Neuronal stem cell (in vitro differentiated cells): ENCODE measurements at places on chromosomes 12 and 14.

DNA sequence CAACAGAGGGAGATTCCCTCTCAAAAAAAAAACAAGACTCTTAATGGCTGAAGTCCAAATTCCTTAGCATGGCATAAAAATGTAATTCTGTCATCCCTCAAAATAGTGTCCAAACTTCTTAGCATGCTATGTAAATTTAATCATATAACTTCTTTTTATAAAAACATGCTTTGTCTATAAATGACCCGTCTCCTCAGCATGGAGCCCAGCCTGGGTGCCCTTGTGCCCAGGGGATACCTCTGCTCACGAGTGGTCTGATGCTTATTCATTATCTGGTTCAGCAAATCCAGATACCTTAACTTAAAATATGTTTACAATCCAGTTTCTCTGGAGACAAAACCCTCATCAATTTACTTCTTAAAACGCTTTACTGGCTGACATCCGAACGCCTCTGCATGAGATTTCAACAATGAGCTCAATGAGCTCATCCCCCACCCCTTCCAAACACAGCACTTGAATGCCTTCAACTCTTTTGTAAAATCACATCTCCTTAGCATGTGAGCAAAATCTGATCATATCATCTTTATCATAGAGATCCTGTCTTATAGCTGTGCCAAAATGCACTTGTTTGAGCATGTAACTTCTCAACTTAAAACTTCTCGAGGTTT lies 15.7 kb downstream of the RTL1 start:
- H3K4me3 ChIP-seq = no peak overlapping the region
- no peak for DNase-seq
- peaks cover 13% of the 10 kb centered on the region for H3K4me1 ChIP-seq
- no peaks in the 10 kb centered on the region for H3K27me3 ChIP-seq
- H3K27ac ChIP-seq = no peak overlapping the region
- peaks cover 9% of the 10 kb centered on the region for H3K36me3 ChIP-seq

DNA sequence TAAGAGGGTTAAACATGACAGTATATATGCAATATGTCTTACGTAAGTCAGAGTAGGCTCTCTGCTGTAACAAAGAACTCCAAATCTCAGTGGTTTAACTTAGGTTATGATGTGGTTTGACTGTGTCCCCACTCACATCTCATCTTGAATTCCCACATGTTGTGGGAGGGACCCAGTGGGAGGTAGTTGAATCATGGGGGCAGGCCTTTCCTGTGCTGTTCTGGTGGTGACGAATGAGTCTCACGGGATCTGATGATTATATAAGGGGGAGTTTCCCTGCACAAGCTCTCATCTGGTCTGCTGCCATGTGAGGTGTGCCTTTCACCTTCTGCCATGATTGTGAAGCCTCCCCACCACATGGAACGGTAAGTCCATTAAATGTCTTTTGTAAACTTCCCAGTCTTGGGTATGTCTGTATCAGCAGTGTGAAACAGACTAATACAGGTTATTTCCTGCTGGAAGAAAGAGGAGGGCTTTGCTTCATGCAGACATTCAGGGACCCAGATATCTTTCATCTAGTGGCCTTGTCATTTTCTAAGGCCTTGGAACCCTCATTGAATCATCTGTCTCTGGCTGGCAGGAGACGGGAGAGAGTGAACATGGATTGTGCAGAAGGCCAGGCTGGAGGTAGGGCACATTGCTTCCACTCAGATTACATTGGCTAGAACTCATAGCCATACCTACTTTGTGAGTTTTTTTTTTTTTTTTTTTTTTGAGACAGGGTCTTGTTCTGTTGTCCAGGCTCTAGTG lies 96.1 kb downstream of the CRADD start:
- H3K4me3 ChIP-seq = no peak overlapping the region
- H3K36me3 ChIP-seq = no peaks in the 10 kb centered on the region
- DNase-seq = no peak
- no peak overlapping the region for H3K27ac ChIP-seq

GRCh38 chr12:21695986-21696385 lies 38.3 kb upstream of the LDHB start:
- no peaks in the 10 kb centered on the region for H3K27me3 ChIP-seq
- no peak overlapping the region for H3K4me3 ChIP-seq
- no peak overlapping the region for H3K27ac ChIP-seq
- H3K4me1 ChIP-seq = no peaks in the 10 kb centered on the region
- no peaks in the 10 kb centered on the region for H3K36me3 ChIP-seq

DNA sequence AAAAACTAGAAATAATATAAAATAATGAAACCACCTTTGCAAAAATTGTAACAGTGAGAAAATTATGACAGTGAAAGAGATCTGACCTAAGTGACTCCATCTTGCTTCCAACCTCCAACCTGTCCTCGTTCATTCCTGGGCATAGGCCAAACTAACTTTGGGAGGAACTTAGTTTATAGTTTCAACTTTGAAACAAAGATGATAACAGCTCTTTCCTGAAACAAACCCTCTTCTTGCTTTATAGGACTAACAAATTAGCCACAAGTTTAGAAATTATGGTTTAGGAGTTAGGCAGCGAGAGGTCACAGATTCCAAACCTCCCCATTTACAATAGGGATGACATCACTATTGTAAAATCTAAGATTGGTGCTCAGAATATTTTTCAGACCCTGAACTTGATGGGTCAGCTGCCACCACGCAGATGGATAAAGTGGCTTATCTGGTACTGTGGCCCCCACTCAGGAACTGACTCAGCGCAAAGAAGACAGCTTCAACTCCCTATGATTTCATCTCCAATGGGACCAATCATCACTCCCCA lies 32.8 kb upstream of the OR10AD1 start:
- no peak overlapping the region for H3K4me3 ChIP-seq
- H3K36me3 ChIP-seq = no peaks in the 10 kb centered on the region
- H3K27ac ChIP-seq = no peak overlapping the region
- no peaks in the 10 kb centered on the region for H3K27me3 ChIP-seq

- H3K4me3 ChIP-seq = no peak overlapping the region
- H3K27ac ChIP-seq = no peak overlapping the region
- no peaks in the 10 kb centered on the region for H3K36me3 ChIP-seq
- no peaks in the 10 kb centered on the region for H3K4me1 ChIP-seq
- H3K27me3 ChIP-seq = no peaks in the 10 kb centered on the region
- no peak for DNase-seq
Observed at GRCh38 chr14:76547831-76548230, 171.9 kb downstream of the ESRRB start.

DNA sequence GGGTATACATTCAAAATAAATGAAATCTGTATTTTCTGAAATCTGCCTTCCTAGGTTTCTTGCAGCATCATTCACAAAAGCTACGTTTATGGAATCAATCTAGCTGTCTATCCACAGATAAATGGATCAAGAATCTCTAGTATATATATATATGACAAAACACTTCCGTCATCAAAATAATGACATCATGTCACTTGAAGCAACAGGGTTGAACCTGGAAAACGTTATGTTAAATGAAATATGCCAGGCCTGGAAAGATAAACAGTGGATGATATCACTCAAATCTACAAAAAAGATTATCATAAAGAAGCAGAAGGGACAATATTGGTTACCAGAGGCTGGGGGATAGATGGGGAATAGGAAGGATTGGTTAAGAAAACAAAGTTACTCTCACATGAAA lies 28.6 kb downstream of the ASCL4 start:
- no peak overlapping the region for H3K4me3 ChIP-seq
- no peaks in the 10 kb centered on the region for H3K4me1 ChIP-seq
- no peak overlapping the region for H3K27ac ChIP-seq
- H3K27me3 ChIP-seq = peaks cover 22% of the 10 kb centered on the region
- no peaks in the 10 kb centered on the region for H3K36me3 ChIP-seq

DNA sequence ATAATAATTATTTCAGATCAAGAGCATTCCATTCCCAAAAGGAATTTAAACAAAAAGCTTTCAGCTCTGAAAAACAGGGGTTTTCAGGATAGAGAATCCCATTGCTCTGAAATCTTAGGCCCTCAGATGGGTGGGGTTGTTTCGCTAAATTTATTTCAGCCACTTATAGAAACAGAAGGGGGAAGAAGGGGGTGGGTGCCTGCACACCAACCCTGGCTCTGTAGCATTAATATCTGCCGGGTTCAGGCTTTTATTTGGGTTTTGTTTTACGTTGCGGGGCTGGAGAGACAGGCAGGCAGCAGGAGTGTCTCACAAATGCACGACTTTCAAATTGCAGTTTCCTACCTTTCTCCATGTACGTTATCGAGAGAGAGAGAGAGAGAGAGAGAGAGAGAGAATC lies 12.5 kb upstream of the ZFP36L1 start:
- no peak overlapping the region for H3K4me3 ChIP-seq
- H3K27ac ChIP-seq = no peak overlapping the region
- H3K4me1 ChIP-seq = no peaks in the 10 kb centered on the region

- no peak for DNase-seq
- peaks cover 22% of the 10 kb centered on the region for H3K4me1 ChIP-seq
- H3K36me3 ChIP-seq = no peaks in the 10 kb centered on the region
- no peak overlapping the region for H3K27ac ChIP-seq
Observed at GRCh38 chr12:94190623-94191022, 42.2 kb downstream of the PLXNC1 start.

GRCh38 chr12:92193063-92193462 lies 47.4 kb upstream of the BTG1 start:
- DNase-seq = no peak
- H3K27me3 ChIP-seq = no peaks in the 10 kb centered on the region
- no peaks in the 10 kb centered on the region for H3K36me3 ChIP-seq
- H3K4me1 ChIP-seq = no peaks in the 10 kb centered on the region
- no peak overlapping the region for H3K4me3 ChIP-seq
- no peak overlapping the region for H3K27ac ChIP-seq

GRCh38 chr12:2409656-2410265 lies 357.0 kb downstream of the CACNA1C start:
- H3K27me3 ChIP-seq = no peaks in the 10 kb centered on the region
- H3K36me3 ChIP-seq = no peaks in the 10 kb centered on the region
- DNase-seq = no peak
- H3K4me1 ChIP-seq = peaks cover 10% of the 10 kb centered on the region
- H3K27ac ChIP-seq = no peak overlapping the region
- no peak overlapping the region for H3K4me3 ChIP-seq

DNA sequence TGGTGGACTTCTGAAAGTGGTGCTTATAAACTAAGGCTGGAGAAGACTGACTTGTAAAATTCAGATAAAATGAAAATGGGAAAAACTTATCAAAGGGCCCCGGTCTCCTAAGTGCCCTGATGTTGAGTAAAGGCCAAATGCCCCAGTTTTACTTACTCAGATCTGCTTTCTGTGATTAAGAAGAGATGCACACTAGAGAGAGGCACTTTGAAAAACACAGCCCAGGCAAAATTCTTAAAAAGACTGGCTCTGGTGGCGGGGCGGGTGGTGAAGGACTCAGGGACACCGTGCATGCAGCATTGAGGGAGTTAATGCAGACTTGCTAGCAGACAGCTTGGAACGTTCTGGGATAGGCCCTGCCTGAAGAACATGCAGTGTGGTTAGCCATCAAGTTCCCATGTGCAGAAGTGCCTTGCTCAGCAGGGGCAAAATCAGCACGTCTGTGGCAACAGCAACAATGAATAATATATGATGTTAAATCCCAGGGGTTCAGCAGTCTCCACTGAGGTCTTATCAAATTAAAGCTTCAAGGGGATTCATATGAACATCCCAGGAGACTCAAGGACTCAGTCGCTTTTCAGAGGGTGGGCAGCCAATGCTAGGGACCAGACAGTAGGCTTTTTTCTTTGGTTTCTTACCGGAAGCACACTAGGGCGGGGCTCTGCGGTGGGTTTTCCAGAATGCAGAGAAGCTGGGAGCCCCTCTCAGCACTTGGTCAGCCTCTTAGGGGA lies 105.0 kb downstream of the DAD1 start:
- H3K27ac ChIP-seq = no peak overlapping the region
- peaks cover 14% of the 10 kb centered on the region for H3K4me1 ChIP-seq
- no peak overlapping the region for H3K4me3 ChIP-seq

DNA sequence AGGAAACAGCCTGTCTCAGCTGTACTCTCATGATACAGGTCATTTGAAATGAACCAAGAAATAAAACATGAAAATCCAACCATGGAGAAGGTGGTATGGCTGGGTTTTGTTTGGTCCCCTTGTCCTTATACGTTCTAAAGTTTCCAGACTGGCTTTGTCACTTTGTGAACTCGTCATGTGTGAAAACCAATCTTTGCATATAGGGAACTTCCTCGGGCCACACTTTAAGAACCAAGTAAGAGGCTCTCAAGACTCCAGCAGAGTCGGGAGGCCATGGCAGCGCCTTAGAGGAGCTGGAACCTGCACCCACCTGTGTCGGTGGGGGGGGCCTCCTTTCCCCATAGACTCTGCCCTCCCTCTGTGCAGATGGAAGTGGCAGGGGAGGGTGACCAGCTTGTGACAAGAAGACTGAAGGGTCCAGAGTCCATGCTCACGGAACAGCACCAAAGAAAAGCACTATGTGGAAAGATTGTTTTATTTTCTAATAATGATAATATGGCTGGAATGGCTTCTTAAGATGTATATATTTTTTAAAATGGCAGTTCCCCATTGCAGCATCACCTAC lies 125.3 kb downstream of the ESRRB start:
- no peaks in the 10 kb centered on the region for H3K4me1 ChIP-seq
- no peaks in the 10 kb centered on the region for H3K36me3 ChIP-seq
- DNase-seq = no peak
- H3K27ac ChIP-seq = no peak overlapping the region
- H3K27me3 ChIP-seq = no peaks in the 10 kb centered on the region

DNA sequence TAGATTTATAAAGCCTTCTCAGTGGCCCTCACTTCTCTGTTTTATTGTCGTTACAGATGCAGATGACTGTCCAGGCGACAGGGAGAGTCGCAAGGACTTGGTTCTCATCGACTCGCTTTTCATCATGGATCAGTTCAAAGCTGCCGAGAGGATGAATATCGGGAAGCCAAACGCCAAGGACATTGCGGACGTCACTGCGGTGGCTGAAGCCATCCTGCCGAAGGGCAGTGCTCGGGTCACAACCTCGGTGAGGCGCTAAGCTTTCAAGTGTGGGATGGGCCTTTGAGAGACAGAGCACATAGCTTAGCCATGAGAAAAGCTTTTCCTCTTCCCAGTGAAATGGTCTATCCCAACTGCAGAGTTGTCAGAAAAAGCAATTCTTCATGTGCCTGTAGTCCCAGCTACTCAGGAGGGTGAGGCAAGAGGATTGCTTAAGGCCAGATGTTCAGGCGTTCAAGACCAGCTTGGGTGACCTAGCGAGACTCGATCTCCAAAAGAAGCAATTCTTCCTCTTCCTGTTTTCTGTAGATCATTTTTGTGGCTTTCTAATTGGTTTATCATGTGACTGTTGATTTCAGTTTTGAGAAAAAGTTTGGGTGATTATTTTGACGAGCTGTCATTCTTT lies 56.4 kb downstream of the EP400 start:
- DNase-seq = no peak
- H3K36me3 ChIP-seq = peaks cover 33% of the 10 kb centered on the region
- H3K27me3 ChIP-seq = no peaks in the 10 kb centered on the region
- H3K27ac ChIP-seq = no peak overlapping the region
